MV-4-11 (cell line): ENCODE measurements at places on chromosomes 12 and 14.

GRCh38 chr14:67975470-67975869 lies 155.9 kb downstream of the RAD51B start:
- no peak for DNase-seq

- no peak for DNase-seq
Observed at GRCh38 chr14:30210630-30211029, 283.0 kb upstream of the PRKD1 start.

- no peak for DNase-seq
Observed at GRCh38 chr12:118219772-118220171, 83.8 kb downstream of the PEBP1 start.

DNA sequence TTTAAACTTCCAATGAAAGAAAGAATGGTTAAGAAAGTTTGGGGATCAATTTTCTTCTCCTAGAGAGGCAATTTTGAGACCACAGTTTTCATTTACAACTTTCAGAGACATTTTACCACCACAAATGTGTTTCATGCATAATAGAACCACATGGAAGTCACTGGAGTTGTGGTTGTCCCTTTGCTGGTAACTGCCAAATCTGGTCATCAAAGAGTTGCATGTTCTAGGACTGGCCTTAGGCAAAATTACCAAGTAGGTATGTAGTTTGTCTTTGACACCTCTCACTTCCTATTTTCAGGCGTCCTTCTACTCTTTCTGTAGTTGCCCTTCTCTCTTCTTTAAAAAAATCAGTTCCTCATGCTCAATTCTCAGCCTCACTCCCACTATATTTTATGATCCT lies 54.3 kb upstream of the TMX1 start:
- peak; percentile 32 for DNase-seq

GRCh38 chr14:101719045-101719645 lies 42.4 kb upstream of the PPP2R5C start:
- no peak for DNase-seq

- DNase-seq = no peak
Observed at GRCh38 chr12:30884799-30885198, 41.7 kb upstream of the TSPAN11 start.

DNA sequence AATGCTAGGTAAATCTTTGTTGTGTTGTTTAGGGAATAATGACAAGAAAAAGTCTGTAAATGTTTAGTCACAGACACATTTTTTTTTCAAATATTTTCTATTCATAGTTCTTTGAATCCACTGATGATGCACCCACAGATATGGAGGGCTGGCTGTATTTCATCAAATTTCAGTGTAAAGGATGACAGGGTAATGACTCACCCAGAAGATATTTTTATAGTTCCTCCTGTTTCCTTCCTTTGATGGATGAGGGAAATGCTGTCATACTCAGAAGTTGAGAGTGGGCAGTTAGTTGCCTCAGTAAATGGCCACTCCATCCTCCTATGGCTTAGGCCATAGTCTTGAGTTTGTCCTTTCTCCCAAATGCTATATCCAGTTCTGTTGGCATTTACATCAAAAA lies 76.9 kb upstream of the REP15 start:
- DNase-seq = peak; percentile 76

- no peak for DNase-seq
Observed at GRCh38 chr12:14993117-14993516, 20.3 kb downstream of the PDE6H start.

- DNase-seq = no peak
Observed at GRCh38 chr14:90375934-90376333, 20.9 kb upstream of the CALM1 start.
